Left lung (tissue), 14 donors: ENCODE measurements at places on chromosomes 6 and 20. TPM values are rescaled to one million over a fixed set of nuclear protein-coding genes. Genes with fewer than 3 reads are reported as not detected.

The RPP40 gene
- 5.5 TPM for total RNA-seq

The MOCS1 gene
- 22.1 TPM for total RNA-seq

The OR2J3 gene
- total RNA-seq = not detected

The HUS1B gene
- total RNA-seq = 1.2 TPM

The TTK gene
- 4.0 TPM for total RNA-seq

The SMIM13 gene
- total RNA-seq = 12.9 TPM

The KCNK16 gene
- not detected for total RNA-seq

The GLP1R gene
- 0.26 TPM for total RNA-seq

The EFCAB8 gene
- total RNA-seq = 1.0 TPM

The CLPSL1 gene
- total RNA-seq = not detected

The BCAS1 gene
- 1.6 TPM for total RNA-seq

The RPS6KA2 gene
- total RNA-seq = 126 TPM

The REM1 gene
- 2.0 TPM for total RNA-seq

The PRSS35 gene
- 0.86 TPM for total RNA-seq

The SCRT2 gene
- not detected for total RNA-seq

The PARD6B gene
- total RNA-seq = 23.5 TPM

The PPP1R14C gene
- 33.6 TPM for total RNA-seq

The OR2H2 gene
- not detected for total RNA-seq

The HLA-DRB5 gene
- total RNA-seq = 106 TPM

The MUC21 gene
- 8.5 TPM for total RNA-seq

The ZBTB22 gene
- 22.6 TPM for total RNA-seq

The PRPH2 gene
- total RNA-seq = 1.9 TPM

The RNF114 gene
- 69.0 TPM for total RNA-seq

The ZBP1 gene
- 1.0 TPM for total RNA-seq
